ENCODE measurements at places on chromosomes 7 and 10.

DNA sequence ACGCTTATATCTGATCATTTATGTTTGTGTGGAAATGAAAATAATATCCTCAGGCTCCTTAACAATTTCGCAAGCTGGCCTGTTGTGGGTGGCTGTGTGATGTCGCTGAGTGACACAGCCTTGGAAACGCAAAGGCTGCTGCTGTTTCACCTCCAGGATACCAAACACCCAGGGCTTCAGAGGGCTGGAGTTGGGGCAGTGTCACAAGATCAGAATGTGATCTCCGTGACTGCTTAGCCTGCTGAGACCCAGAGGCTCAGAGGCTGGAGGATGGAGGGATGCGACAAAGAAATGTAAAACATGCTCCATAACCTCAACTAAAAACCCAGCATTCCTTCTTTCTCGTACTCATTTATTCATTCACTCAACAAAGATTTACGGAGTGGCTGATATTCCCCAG is 37.2 kb upstream of the BMPER start:
- no peak for DNase-seq

- DNase-seq: no peak
These were observed 103.8 kb downstream of the UNCX start for GRCh38 chr7:1336509-1336908.

DNA sequence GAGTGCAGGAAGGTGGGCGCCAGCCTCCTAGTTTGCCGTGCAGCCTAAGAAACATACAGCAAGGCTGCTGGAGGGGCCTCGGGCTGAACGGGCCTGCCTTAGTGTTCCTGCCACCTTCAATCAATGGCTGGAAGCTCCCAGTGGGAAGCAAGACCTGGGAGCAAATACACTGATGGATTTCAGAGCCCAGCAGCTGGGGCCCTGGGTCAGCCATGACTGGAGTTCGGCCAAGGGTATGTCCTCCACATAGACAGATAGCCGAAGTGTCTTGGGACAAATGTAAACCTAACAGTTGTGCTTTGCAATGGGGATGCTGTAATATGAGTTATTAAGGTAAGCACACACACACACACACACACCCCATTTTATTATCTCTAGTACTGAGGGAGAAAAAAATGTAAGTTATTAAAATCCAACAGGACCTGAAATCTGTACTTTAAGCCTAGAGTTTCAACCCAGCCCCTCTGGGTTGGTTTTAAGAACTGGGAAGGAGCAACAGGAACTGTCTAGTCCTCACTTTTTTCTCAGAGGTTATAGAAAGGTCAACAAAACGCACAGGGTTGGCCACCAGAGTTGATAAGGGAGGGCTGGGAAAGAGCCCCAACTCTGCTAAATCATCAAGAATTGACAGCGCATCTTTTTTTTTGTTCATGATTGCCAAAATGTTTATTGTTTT is 50.0 kb upstream of the CELF2 start:
- DNase-seq: no peak

- no peak for DNase-seq
These were observed 36.3 kb downstream of the AFAP1L2 start for GRCh38 chr10:114368057-114368391.
